ENCODE measurements at places on chromosomes 2 and 18. TPM values are rescaled to one million over a fixed set of nuclear protein-coding genes. Genes with fewer than 3 reads are reported as not detected.

GRCh38 chr2:99637159-99637697 is 147.4 kb upstream of the REV1 start:
- no peak for DNase-seq

Gene PROKR1
- total RNA-seq = 5.2 TPM

DNA sequence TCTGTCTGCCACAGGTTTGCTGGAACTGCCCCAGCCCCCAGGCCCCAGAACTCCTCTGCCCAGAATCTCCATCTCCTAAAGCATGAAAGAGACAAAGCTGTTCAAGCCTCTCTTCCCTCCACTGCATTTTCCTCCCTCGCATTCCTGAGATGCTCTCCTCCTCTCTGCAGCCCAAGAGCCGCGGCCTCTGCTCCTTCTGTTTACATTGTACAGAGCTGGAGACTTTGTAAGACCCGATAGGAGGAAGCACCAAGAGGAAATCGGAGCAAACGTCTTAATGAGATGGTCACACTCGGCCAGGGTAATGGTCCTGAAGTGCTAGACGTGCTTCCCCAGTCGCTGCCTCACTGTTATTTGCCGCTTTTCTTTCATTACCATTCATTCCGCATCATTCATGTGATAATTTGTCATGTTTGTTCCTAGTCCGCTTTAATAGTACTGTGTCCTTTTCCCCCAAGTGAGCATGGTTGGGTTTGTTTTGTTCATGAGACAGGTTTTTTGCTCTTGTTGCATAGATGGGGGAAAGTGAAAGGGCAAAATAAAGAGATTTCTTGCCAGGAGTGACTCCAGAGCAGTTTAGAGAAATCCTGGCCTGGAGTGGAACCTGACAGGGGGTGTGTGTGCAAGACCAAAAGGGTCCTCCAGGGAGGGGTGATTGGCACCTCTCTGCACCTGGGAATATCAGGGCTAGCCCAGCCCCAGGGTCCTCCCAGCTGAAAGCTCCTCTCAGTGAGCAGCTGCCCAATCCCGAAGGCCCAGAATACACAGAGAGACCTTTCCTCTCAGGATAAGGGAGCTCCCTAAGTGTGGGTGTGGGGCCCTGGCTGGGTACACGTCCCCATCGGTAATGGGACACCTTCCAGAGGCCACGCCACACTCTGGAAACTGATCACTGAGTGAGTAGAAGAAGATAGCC is 44.9 kb upstream of the ID2 start:
- DNase-seq = peak; percentile 72

GRCh38 chr2:188114014-188114413 is 177.7 kb upstream of the GULP1 start:
- no peak for DNase-seq

All from GM23338 (cell line).